NCI-H526 (cell line): ENCODE measurements at places on chromosomes 11 and 22.

DNA sequence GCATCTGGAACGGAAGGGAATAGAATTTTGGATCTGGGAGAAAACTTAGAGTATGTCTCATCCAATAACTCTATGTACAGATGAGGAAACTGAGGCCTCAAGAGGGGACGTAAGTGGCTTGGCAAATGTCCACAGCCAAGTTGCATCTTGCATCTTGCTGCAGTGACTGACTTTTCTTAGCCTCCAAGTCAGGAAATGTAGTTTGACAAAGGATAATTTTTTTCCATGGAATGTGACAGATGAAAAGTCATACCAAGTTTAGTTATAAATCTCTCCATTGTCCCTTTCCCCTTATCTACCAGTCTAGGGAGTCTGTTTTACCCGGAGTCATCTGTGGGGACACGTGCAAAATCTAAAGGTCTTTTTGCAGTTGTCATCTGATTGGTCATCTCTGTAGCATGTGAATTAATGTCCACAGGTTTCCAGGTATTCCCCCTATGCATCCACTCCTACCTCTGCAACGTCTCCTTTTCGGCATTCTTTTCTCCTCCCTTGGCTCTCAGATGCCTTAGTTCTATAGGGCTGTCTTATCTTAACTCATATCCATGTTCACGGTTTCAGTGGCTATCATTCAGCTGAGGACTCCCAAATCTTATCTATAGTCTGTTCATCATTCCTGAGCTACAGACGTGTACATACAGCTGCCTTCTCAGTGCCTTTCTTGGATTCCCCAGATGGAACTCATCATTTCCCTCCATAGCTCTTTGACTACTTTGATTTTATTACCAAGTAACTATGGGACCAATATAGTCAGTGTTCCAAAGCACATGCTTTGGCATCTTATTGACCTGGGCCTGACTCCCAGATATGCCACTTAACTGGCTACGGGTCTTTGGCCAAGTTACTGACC, 139.5 kb upstream of the TIMP3 start:
- no peak for DNase-seq

GRCh38 chr22:40196628-40197360, 19.1 kb downstream of the TNRC6B start:
- no peak for DNase-seq

- DNase-seq = peak; percentile 50
These were observed at the start of gene KCNJ1 for GRCh38 chr11:128867277-128867676. KCNJ1 (minus strand) TSS chr11:128867296; CDS start chr11:128840243, 27,053 bp downstream.

GRCh38 chr11:78699609-78700135, 125.0 kb upstream of the NARS2 start:
- DNase-seq = no peak

- no peak for DNase-seq
These were observed 27.8 kb downstream of the GDPD5 start for GRCh38 chr11:75497788-75498409.

DNA sequence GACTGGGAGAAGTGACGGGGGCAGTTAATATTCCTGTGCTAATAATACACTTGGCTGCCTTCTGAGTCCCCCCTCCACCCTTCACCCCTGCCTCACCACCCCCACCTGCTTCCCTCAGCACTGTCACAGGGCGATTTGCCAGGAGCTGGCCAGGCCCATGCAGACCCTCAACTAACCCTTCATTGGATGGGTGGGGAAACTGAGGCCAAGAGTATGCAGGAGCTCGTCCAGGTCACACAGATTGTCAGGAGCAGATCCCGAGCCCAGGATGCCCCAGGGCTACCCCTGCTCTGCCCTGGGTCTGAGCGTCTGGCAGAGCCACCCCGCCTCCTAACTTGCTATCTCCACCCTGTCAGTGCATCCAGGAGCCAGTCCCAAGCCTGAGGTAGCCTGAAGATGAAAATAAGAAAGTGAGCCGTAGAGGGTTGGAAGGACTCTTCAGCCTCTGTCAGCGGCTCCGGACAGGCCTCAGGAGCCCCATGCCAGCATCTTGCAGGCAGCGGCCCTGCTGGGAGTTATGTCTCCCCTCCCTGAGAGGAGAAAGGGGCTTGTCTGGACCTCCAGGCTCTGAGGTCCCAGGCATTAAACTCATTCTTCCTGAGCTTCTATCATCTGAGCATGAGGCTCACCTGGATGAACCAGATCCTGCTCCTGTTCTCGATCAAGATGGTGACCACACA, 6.2 kb downstream of the TPBGL start:
- no peak for DNase-seq

DNA sequence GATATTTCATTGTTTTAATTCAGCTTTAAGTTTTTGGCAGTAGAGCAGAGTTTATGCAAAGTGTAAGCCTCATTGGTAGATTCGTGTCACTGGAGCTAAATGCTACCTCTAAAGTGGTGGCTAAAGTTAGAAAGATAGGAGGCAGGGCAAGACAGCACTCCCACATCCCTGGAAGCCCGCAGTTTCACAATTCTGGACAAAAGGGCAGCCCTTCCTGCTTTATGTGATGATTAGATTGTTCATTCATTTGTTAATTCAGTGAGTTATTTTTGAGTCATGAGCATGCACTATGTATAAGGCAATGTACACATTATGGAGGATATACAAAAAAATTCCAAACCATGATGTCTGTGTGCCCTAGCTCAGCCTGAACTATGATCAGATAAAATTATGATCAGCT, 52.1 kb upstream of the EIF3M start:
- no peak for DNase-seq

DNA sequence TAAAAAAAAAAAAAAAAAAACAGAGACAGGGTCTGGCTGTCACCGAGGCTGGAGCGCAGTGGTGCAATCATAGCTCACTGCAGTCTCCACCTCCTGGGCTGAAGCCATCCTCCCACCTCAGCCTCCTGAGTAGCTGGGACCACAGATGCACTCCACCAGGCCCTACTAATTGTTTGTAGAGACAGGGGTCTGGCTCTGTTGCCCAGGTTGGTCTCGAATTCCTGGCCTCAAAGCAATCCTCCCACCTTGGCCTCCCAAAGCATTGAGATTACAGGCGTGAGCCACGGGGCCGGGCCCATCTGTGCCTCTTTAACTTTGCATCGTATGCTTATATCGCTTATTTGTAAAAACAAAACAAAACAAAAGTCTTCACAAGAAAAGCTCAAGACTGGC, 3.1 kb downstream of the CPT1A start:
- DNase-seq = no peak

DNA sequence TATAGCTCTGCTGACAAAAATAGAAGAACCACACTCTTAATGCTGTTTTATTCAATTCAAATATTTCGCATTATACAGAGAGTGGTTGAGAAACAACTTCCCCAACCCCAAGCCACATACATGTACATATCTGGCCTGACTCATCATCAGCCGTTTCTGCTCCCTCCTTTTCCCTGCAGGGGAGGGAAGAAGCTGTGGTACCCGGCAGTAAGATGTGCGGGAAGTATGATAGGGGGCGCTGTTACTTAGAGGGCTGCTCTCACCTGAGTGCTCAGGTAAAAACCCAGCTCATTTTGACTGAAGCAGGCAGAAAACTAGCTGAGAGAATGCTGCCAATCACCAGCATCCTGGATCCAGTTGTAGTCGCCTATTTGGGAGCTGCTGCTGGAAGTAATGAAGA, 85.5 kb downstream of the NELL1 start:
- peak; percentile 67 for DNase-seq

- no peak for DNase-seq
These were observed 1436.3 kb downstream of the TBC1D22A start for GRCh38 chr22:48198489-48199459.

DNA sequence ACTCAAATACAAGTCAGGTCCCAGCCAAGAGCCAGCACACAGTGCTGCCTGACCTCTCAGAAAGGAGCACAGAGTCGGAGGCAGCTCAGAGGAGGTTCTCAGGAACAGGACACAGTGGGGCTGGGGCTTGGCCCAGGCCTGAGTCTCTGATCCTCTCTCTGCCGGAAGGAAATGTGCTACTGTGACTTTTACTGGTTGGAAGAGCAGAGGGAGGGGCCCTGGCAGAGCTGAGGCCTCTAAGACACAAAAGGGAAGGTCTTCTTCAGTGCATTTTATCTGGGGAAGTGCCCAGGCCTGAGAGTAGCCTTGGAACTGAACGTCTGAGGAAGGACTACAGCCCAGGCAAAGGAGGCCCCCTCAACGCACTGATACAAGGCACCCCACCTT, 16.2 kb upstream of the CASTOR1 start:
- no peak for DNase-seq
